ENCODE measurements at places on chromosomes 16 and 17. TPM values are rescaled to one million over a fixed set of nuclear protein-coding genes. Genes with fewer than 3 reads are reported as not detected.

GRCh38 chr17:49548051-49548505 is 27.6 kb upstream of the NXPH3 start:
- H3K36me3 ChIP-seq = no peaks in the 10 kb centered on the region
- H3K4me3 ChIP-seq = no peak overlapping the region
- DNase-seq = no peak
- peaks cover 11% of the 10 kb centered on the region for H3K27me3 ChIP-seq

GRCh38 chr17:48593840-48594537 is 410 bp upstream of the HOXB5 start:
- H3K27ac ChIP-seq = peak overlapping the region; percentile 37
- peaks cover 52% of the 10 kb centered on the region for H3K27me3 ChIP-seq
- H3K4me1 ChIP-seq = peaks cover 45% of the 10 kb centered on the region
- H3K4me3 ChIP-seq = peak overlapping the region; percentile 88

DNA sequence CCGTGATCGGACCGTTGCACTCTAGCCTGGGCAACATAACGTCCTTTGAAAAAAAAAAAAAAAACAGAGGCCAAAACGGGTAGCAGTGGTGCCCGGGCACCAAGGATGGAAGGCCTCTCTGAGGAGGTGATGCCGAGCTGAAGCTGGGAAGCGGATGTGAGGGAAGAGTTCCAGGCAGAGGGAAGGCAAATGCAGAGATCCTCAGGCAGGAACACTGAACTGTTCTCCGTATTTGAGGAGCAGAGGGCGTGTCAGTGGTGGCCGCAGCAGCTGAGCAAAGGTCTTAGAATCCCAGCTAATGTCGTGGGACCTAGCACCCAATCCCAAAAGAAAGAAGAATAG is 656 bp upstream of the KCTD13 start:
- peaks cover 27% of the 10 kb centered on the region for H3K4me1 ChIP-seq
- no peak for DNase-seq
- H3K36me3 ChIP-seq = peaks cover 6% of the 10 kb centered on the region
- no peaks in the 10 kb centered on the region for H3K27me3 ChIP-seq
- H3K27ac ChIP-seq = peak overlapping the region; percentile 92

- no peak overlapping the region for H3K27ac ChIP-seq
- DNase-seq = no peak
- H3K4me1 ChIP-seq = no peaks in the 10 kb centered on the region
- no peaks in the 10 kb centered on the region for H3K36me3 ChIP-seq
Measured at GRCh38 chr16:85366031-85366763, 246.9 kb upstream of the GSE1 start.

DNA sequence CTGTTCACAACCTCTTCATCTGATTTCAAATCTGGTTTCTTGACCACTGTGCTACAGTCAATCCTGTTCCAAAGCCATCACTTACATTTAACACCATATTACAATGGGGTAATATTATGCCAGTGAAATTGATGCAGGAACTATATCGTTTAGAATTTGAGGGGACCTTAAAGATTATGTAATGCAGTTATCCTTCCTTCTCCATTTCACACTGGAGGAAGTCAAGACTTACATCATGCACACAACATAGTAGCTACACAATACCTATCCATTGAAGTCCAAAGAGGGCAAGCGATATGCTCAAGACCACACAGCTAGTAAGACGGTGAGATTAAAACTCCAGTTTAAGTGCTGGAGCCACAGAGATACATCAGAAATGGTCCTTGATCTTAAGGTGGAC is 16.8 kb downstream of the NOG start:
- H3K27ac ChIP-seq = no peak overlapping the region
- no peaks in the 10 kb centered on the region for H3K4me1 ChIP-seq
- no peaks in the 10 kb centered on the region for H3K36me3 ChIP-seq
- no peak overlapping the region for H3K4me3 ChIP-seq
- H3K27me3 ChIP-seq = peaks cover 36% of the 10 kb centered on the region

GRCh38 chr16:4982056-4982867 is 24.1 kb downstream of the SEC14L5 start:
- DNase-seq = no peak
- no peak overlapping the region for H3K4me3 ChIP-seq
- H3K36me3 ChIP-seq = no peaks in the 10 kb centered on the region
- H3K27me3 ChIP-seq = peaks cover 29% of the 10 kb centered on the region

DNA sequence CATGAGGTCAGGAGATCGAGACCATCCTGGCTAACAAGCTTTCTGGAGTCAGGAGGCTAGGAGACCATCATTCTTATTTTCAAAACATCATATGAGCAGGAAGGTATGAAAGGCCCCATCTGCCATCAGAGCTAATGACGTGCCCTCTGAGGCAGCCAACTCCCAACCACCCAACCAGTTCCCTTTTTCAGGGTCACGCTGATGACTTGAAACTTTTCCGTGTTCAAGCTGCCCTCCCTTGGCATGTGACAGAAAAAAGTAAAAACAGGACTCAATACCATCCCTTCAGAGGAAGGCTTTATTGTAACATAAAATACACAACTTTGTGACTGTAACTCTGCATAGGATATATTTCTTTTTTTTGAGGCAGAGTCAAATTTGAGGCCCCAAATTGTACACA is 4.6 kb upstream of the GHDC start:
- H3K4me1 ChIP-seq = peaks cover 14% of the 10 kb centered on the region
- no peak for DNase-seq
- peaks cover 6% of the 10 kb centered on the region for H3K36me3 ChIP-seq
- H3K27ac ChIP-seq = no peak overlapping the region

DNA sequence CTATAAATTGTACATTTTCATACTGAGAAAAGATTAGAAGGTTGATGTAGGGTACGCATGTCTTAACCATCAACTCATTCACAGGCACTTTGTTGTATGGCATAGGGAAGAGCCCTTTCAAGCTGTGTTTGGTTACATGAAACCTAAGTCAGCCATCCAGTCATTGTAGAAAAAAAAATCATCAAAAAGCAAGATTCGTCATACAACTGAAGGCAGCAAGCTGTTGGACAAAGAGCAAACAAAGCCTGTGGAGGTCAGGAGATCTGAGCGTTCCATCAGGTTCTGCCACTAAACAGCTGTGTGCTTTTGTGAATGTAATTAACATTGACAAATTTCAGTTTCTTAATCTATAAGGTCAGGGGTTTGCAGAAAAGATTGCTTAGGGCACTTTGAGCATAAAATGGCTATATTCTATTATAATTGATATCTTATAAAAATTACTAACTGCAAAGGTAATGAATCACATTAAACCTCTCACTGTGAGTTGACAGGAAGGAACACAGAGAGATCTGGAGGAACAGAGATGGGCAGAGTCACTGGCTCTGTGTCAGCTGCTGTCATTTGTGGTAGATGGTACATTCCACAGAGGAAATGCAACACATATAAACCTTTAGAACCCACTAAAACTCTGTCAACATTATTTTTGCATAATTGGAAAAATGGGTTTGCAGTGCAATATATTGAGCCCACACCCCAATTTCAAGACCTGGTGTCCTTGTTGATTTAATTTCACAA is 66.3 kb upstream of the MYOCD start:
- no peak overlapping the region for H3K4me3 ChIP-seq
- H3K27me3 ChIP-seq = no peaks in the 10 kb centered on the region
- H3K36me3 ChIP-seq = no peaks in the 10 kb centered on the region
- DNase-seq = no peak

DNA sequence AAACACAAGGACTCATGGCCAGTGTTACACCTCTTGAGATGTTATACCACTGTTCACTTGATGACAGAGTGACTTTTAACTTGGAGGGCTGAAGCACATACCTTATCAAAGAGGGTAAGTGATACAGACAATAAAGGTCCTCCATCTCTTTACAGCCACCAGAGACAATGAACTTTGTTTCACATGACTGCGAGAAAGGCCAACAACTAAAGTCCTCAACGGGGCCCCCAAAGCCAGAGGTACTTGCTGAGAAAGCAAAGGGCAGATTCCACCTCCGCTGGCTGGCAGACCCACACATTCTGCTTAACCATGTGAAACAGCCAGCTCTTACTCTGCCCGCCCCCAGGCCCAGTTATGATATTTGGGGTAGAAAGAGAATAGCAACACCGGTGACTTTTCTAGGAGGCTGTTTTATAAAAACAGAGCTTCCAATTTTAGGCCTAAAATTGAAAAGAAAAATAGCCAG is 21.4 kb downstream of the DCUN1D3 start:
- H3K4me3 ChIP-seq = peak overlapping the region; percentile 67
- peak overlapping the region; percentile 65 for H3K27ac ChIP-seq
- H3K27me3 ChIP-seq = no peaks in the 10 kb centered on the region
- no peak for DNase-seq

GRCh38 chr16:55706739-55707384 is 51.1 kb downstream of the SLC6A2 start:
- no peak overlapping the region for H3K4me3 ChIP-seq
- no peaks in the 10 kb centered on the region for H3K4me1 ChIP-seq
- DNase-seq = no peak

GRCh38 chr17:57522042-57523005 is 222.8 kb downstream of the CCDC182 start:
- H3K4me3 ChIP-seq = no peak overlapping the region
- peaks cover 13% of the 10 kb centered on the region for H3K4me1 ChIP-seq
- H3K36me3 ChIP-seq = no peaks in the 10 kb centered on the region
- no peaks in the 10 kb centered on the region for H3K27me3 ChIP-seq
- DNase-seq = no peak
- H3K27ac ChIP-seq = no peak overlapping the region

- H3K27ac ChIP-seq = peak overlapping the region; percentile 91
- DNase-seq = no peak
- peak overlapping the region; percentile 98 for H3K4me3 ChIP-seq
- H3K4me1 ChIP-seq = peaks cover 27% of the 10 kb centered on the region
- no peaks in the 10 kb centered on the region for H3K36me3 ChIP-seq
Measured at GRCh38 chr17:44688675-44689476, 700 bp downstream of the CCDC43 start.

- no peak for DNase-seq
- no peak overlapping the region for H3K27ac ChIP-seq
- no peak overlapping the region for H3K4me3 ChIP-seq
- no peaks in the 10 kb centered on the region for H3K36me3 ChIP-seq
- no peaks in the 10 kb centered on the region for H3K27me3 ChIP-seq
Measured at GRCh38 chr17:41467561-41467960, 375 bp upstream of the KRT32 start.

DNA sequence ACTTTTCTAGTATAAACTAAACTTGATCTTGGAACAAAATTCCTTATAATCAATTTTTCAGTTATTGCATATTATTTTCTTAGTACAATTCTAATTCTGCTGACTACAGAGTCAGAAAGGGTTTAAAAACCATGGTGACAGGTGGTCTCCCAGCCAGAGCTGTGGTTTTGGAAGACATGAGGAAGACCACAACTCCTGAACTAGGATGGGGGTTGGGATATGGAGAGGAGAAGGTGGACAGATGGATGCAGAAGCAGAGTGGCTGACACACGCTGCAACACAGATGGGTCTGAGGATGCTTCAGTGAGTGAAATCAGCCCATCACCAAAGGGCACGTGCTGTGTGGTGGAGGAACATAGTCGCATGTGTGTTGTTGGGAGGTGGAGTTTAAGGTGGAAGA is 187.7 kb downstream of the LGALS9B start:
- H3K4me3 ChIP-seq = no peak overlapping the region
- H3K4me1 ChIP-seq = peaks cover 13% of the 10 kb centered on the region
- H3K36me3 ChIP-seq = no peaks in the 10 kb centered on the region
- no peak for DNase-seq
- no peaks in the 10 kb centered on the region for H3K27me3 ChIP-seq

DNA sequence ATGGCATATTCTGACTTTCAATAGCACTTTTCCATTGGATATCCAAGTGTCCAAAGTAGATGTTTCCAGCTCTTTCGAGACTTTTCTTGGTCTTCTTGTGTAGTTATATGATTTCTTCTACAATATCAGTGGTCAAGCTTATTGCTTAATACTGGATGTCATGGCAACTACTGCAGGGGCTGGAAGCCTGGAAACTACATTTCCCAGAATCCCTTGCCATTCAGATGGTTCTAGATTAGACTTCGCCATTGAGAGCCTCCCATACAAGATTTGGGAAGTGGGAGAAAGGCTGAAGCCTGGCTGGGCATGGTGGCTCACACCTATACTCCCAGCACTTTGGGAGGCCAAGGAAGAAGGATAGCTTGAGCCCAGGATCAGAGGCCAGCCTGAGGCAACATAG is 153.6 kb downstream of the C16orf95 start:
- H3K36me3 ChIP-seq = peaks cover 6% of the 10 kb centered on the region
- H3K4me3 ChIP-seq = no peak overlapping the region
- peaks cover 12% of the 10 kb centered on the region for H3K27me3 ChIP-seq
- no peak for DNase-seq
- H3K27ac ChIP-seq = no peak overlapping the region
- peaks cover 10% of the 10 kb centered on the region for H3K4me1 ChIP-seq

DNA sequence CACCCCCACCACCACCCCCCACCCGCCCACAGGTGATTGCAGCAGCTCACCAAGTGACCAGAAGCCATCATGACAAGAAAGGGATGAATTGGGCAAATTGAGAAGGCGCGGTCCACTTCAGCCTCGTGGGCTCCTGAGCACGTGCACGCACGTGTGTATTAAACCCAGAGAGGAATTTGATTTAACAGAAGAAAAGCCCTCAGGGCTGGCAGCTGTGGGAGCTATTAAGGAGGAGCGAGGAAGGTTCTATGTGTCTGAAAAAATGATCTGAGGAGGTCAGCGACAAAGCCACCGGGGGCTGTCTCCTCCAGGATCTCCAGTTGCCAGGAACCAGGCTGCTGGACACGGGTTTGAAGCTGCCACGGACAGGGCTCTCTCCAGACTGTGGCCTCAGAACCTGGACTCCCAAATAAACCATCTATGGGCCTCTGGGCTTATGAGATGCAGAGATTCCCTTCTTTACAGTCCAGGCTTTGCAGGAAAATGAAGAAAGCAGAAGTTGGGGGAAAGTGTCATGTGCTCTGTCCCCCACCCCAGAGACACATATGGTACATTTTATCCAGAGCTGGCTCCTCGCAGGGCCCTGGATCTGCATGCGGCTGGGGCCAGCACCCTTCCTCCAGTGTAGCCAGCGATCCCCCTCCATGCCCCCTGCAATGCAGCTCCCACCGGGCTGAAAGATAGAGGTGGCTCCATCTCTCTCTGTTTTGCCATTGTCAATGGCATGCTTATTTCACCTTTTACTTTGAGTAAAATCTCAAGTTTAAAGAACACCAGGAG is 219.7 kb upstream of the RPL38 start:
- H3K27ac ChIP-seq = no peak overlapping the region
- DNase-seq = peak; percentile 16
- peaks cover 14% of the 10 kb centered on the region for H3K4me1 ChIP-seq
- H3K36me3 ChIP-seq = no peaks in the 10 kb centered on the region

- no peak overlapping the region for H3K27ac ChIP-seq
- peaks cover 3% of the 10 kb centered on the region for H3K27me3 ChIP-seq
- DNase-seq = peak; percentile 20
- H3K4me1 ChIP-seq = no peaks in the 10 kb centered on the region
Measured at GRCh38 chr16:86428729-86429517, 81.4 kb upstream of the FOXF1 start.

DNA sequence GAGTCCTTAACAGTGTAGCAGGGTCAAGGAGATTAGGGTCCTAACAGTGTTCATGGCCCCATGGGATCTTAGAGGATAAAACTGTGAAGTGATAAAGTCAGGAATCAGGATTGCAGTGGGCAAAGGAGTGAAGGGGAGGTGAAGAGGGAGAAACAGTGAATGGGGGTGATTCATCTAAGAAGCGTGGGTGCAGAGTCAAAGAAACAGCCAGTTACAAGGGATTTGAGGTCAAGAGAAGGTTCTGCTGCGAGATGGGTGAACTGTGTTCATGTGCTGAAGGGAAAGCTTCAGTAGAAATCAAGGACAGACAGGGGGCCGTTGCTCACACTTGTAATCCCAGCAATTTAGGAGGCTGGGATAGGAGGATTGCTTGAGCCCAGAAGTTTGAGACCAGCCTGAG is 5.9 kb downstream of the GTF3C1 start:
- peaks cover 38% of the 10 kb centered on the region for H3K4me1 ChIP-seq
- H3K36me3 ChIP-seq = peaks cover 38% of the 10 kb centered on the region
- H3K27me3 ChIP-seq = no peaks in the 10 kb centered on the region
- no peak for DNase-seq

The PLLP gene
- not detected for total RNA-seq

The KIFC3 gene
- total RNA-seq = 10.0 TPM

The TNP2 gene
- total RNA-seq = not detected

The KRTAP2-1 gene
- total RNA-seq = not detected
